ENCODE measurements at places on chromosomes 4 and X.

GRCh38 chrX:23552303-23552702, 115.0 kb upstream of the PRDX4 start:
- no peak for DNase-seq

DNA sequence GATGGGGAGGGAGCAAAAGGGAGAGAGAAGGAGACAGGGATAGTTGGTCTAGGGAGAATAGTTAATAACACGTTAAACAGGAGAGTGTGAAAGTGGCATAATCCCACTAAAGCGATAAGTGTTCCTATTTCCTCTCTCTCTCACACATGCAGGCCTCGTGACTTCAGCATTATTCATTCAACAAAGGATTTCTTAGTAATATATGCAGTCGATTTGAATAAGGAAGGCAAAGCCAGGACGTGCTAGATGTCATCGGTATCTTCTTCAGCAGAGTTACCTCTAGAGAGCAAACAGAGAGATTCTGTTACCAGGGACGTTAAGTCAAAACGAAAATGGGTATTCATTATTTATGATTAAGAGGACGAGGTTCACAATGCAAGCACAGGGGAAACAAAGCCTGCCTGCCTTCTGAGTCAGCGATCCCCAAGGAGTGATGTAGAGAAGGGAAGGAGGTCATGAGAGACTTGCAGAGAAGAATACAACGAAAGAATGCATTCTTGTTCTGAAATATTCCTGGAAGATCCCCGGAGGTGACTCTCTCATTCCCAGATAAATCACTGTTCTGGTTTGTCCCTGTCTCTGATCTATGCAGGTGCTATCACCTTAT, 1048.4 kb downstream of the NLGN4X start:
- DNase-seq = no peak

GRCh38 chr4:138409670-138410069, 167.5 kb upstream of the SLC7A11 start:
- no peak for DNase-seq

DNA sequence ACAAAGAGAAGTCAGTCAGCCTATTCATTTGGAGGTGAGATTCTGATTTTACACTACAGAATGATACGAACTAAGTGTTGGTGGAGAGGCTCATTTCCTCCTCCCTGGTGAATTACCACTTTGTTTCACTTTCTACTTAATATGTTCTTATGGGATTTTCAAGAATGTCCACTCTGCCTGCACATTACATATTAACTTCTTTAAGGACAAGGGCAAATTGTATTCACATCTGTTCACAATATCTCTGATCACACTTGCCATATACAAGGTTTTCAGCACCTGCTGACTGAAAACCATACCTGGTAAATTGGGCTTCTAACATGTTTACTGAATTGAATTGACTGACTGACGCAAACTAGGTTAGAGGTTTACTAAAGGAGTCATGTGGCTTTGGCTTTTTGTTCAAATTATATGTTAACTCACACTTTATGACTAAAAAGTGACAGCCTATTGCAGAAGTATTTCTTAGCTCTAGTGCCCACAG, 188.4 kb upstream of the MBNL3 start:
- DNase-seq = no peak

DNA sequence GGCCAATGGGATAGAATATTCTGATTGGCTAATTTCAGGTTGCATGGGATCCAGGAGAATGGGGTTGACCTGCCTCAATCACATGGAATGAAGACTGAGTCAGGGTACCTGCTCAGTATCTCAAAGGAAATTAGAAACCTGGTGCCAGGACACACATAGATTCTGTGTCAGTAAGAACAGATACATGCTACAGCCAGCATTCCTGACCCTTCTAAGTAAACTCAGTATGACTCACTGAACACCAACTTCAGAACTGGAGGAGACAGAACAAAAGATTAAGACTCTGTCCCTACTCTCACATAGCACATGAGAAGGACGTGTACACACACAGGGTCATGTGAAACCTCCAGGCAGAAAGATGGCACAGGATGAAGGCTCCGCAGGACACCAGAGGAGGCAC, 54.5 kb downstream of the FAM184B start:
- no peak for DNase-seq

DNA sequence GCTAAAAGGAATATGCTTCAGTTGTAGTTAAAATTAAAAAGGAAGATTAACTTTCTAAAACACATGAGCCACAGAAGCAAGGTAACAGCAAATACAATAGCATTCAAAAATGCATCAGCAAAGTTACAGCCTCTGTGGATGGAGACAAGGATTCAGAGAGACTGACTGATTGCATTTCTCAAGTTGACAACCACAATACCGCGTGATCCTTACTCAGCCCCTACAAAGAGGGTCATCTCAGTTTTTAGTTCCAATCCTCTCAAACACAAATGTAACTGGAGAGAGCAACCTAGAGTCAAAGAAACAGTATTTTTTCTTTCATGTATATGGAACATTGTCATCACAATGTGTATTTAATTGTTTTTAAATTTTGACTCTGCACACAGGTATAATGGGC, 14.2 kb upstream of the C1QTNF7 start:
- DNase-seq = no peak

DNA sequence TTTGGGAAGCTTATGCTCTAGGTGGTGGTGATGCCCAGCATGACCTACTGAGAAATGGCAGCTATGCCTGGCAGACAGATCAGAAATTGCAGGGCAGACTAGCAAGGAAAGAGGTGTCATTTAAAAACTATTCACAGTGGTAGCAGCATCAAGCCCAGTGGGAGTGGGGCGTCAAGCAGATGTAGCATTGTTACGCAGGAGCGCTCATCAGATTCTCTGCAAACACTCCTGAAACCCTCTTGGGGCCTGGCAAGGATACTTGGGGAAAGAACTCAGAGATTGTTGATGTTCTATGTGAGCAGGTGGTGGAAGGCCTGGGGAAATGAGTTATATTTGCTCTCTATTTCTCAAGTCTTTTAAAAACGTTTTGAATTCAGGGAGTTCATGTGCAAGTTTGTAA, 437.6 kb downstream of the RAPGEF2 start:
- DNase-seq = no peak

GRCh38 chrX:38927592-38927991, 126.3 kb downstream of the MID1IP1 start:
- DNase-seq = no peak

DNA sequence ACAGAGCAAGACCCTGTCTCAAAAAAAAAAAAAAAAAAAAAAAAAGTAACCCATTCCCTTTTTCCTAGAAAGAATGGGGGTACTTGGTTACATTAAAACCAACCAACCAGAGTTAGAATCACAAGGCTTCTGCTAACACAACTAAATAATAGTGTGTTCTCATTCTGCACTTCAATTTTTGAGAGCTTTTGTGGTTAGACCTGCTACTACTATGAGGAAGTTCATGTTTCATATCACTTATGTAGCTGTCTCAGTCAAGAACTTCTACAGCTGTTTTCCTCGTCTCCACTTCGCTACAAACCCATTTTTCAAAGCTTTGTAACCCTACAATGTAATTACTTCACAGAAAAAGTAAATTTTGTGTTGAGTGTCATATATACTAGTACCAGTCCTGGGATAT, 58.3 kb downstream of the PDHA2 start:
- no peak for DNase-seq

GRCh38 chr4:136562834-136563233, 969.5 kb downstream of the PCDH18 start:
- DNase-seq = no peak

DNA sequence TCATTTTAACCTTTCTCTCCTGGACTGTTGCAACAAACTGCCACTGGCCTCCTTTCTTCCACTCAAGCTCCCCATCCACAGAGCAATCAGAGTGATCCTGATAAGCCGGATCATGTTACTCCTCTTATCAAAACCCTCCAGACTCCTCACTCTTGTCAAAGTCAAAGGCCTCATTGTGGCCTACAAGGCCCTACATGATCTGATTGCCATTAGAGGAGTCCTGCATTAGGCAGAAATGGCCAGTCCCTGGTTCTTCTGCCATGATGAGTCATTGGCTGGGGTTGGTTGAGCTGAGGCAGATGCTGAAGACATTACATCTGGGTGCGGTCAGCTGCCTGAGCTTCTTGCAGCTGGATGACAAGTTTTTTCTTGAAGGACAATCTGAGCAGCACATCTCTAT, 32.7 kb upstream of the CASK start:
- no peak for DNase-seq

DNA sequence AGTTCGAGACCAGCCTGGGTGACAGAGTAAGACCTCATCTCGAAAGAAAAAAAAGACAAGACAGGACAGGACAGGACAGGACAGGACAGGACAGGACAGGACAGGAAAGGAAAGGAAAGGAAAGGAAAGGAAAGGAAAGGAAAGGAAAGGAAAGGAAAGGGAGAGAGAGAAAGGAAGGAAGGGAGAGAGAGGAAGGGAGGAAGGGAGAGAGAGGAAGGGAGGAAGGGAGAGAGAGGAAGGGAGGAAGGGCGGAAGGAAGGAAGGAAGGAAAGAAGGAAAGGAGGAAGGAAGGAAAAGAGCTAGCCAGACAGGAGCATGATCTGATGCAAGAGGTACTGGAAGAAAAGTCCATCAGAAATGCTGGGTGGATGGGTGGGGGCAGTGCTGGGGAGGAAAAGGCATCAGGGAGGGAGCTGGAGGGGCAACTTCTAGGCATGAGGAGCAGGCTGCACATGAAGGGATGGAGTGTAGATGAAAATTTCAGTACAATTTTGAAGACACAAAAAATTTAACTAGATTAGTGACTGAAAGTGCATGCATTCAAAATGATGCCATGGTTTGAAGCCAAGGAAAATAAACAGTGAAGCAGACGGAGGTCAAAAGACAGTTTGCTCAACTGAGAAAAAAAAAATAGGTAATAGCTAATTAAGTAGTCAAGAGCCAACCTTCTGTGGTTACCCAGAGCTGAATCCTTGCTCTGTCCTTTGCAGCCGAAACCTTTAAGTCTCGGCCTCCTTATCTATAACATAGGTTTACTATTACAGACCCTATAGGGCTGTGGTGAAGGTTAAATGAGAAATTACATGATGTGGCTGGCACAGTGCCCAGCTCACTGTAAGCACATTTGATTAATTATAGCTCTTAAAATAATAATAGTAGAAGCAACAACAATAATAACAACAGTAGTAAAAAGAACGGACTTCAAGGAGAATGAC, 59.9 kb downstream of the ZNF827 start:
- DNase-seq = no peak

DNA sequence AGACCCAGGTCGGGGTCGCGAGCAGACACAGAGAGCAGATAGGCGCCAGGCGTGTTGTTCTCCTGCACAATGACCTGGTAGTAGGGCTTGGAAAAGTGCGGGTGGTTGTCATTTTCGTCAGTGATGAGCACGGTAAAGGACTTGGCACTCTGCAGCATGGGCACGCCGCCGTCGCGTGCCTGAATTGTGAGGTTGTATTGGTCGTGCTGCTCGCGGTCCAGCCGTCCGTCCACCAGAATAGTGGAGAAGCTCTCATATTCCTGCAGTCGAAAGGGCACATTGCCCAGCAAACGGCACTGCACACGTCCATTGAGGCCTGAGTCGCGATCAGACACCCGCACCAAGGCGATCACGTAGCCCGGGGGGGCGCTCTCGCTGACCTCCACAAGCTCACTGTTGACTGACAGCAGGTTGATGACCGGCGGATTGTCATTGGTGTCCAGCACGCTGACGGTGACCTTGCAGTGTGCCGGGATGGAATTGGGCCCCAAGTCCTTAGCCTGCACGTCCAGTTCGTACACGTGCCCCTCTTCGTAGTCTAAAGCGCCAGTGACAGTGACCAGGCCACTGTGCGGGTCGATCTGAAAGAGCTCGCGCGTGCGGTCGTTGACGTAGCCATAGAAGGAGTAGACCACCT, 2.8 kb downstream of the PCDH19 start:
- no peak for DNase-seq

DNA sequence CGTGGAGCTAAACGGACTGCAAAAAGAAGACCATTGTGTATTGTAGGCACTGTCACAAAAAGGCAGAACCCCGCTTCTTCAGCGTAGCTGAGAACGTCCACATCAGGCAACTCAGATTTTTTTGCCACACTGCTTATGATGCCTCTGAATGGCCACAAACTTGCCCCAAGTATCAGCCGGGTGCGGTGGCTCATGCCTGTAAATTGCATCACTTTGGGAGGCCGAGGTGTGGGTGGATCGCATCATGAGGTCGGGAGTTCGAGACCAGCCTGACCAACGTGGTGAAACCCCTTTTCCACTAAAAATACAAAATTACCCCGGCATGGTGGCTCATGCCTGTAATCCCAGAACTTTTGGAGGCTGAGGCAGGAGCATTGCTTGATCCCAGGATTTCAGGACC, 14.9 kb upstream of the IL3RA start:
- no peak for DNase-seq

DNA sequence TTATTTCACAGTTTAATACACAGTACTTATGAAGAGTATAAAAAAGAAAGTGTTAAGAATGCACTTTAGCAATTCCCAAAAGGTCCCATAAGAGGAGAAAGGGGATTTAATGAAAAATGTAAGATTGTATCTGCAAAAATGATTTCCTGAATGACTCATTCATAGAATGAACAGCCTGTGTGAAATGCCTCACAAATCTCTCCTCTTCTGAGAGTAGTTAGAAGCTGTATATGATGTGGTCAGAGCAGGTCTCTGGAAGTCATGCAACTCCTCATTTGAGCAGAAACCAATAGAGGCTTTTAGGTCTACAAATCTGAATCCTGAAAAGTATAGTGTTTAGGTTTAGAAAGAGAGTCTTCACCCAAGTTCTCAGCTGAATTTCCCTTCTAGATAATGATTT, 381.3 kb upstream of the INTU start:
- peak; percentile 26 for DNase-seq

- DNase-seq = peak; percentile 24
Measured at GRCh38 chr4:121594796-121595526, 101.8 kb downstream of the ANXA5 start.

DNA sequence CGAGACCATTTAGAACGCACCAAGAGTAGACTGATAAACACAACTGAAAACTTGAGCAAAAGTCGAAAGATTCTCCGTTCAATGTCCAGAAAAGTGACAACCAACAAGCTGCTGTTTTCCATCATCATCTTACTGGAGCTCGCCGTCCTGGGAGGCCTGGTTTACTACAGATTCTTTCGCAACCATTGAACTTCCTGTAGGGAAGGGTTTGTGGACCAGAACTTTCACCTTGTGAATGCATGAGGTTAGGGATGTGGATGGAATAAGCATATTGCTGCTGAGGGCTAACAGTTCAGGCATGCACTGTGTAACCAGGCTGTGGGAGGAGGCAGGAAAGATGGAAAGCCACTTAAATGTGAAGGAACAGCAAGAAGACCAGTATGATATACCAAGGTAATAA, 20.9 kb upstream of the ING2 start:
- DNase-seq = no peak

- no peak for DNase-seq
Measured at GRCh38 chr4:175373031-175373430, 439.0 kb downstream of the GPM6A start.

DNA sequence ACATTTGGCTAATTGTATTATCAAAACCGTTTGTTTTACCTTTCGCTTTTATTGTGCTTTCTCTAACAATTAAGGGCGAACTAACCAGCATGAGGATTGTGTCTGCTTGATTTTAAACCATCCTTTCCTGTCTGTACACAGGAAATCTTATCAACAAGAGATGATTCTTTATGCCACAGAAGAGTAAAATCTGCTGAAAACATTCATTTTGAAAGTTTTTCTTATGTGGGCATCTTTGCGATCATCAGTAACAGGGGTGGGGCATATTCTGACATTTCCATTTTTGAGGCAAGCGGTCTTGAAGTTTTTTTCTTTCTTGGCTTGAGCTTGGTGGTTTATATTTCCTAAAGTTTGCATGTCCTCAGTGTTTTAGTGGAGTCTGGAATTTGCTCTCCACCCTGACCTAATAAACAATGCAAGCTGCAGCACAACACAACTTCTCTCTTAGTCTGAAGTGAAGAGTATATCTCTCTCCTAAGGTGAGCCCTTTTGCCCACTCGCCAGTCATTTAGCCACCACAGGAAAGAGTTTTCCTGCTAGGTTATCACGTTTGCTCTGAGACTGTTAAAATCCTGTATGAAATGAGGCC, 26.6 kb downstream of the NFKB1 start:
- no peak for DNase-seq

Data from GM04503 (cell line).